ENCODE measurements at places on chromosomes 1 and 21.

- no peak for DNase-seq
These were observed 74.2 kb upstream of the QSOX1 start for GRCh38 chr1:180080439-180080838.

DNA sequence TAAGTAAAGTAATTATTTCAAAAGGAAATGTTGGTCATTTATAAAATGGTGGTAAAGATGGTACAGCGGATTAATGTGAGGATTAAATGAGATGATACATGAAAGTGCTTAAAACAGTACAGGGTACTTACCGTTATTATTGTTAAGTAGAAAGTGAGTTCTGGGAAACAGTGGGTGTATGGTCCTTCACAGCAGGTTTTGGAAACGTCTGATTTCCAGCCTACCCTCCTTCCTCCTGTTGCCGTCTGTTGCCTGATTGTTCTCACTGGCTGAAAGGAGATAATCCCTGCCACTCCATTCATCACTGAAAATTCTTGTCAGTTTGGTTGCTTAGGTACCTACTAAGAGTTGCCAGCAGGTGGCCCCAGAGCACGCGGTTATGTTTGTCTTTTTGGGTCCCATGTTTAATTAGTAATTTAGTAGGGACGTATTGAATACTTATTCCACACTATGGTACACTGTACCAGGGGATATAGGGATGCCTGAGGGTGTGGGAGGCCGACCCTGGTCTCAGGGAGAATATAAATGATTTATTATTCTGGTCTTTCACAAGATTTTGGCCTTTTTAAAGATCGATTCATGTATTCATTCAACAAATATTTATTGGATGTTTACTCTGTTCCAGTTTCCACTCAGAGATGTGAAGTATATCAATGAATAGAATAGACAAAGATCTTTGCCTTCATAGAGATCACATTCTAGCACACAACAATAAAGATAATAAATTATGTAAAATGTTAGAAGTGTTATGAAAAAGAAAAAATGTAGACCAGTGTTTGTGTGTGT lies 30.8 kb upstream of the RPTN start:
- peak; percentile 11 for DNase-seq

GRCh38 chr1:208201229-208201628 lies 43.0 kb downstream of the PLXNA2 start:
- DNase-seq: no peak

DNA sequence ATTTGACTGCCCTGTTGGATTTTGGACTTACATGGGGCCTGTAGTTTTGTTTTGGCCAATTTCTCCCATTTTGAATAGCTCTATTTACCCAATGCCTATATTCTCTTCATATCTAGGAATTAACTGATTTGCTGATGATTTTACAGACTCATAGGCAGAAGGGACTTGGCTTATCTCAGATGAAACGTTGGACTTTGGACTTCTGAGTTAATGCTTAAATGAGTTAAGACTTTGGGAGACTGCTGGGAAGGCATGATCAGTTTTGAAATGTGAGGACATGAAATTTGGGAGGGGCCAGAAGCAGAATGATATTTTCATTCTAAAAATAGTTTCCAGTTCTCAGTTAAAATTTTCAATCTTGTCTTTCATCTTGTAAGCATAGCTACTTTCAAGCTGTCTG lies 222.3 kb downstream of the COP1 start:
- no peak for DNase-seq

GRCh38 chr1:26027716-26028489 lies 6.3 kb downstream of the EXTL1 start:
- DNase-seq: no peak

- DNase-seq: no peak
These were observed 15.0 kb downstream of the ITSN1 start for GRCh38 chr21:33657124-33657820.

- no peak for DNase-seq
These were observed 233.6 kb upstream of the FMN2 start for GRCh38 chr1:239858057-239858456.

GRCh38 chr1:51276286-51276685 lies 40.2 kb downstream of the RNF11 start:
- no peak for DNase-seq

- no peak for DNase-seq
These were observed 280.1 kb downstream of the NPHP4 start for GRCh38 chr1:5711956-5712645.

DNA sequence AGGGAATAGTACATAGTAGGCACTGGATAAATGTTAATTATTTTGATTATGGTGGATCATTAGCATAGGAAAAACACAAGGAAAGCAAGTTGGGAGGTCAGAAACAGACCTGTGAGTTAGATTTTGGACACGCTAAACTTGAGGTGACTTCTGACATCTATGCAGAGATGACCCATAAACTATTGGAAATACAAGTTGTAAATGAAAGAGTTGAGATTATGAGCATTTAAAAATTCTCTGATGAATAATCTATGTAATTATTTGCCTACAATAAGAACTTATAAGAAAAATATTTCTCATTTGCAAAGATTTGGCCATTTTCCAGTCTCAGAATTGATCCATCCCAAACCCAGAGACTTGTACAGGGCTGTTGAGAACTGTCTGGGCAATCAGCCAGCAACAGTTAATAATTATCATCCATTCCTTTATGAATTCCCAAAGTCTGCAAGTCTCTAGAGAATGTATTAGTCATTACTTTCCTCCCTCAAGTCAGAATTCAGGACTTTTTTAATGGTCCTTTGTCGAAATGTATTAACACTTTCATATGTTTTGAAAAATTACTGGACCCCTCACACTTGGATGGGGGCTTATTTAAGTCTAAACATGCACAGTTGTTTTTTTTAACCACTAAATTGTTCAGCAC lies 19.4 kb upstream of the SLAMF6 start:
- no peak for DNase-seq

DNA sequence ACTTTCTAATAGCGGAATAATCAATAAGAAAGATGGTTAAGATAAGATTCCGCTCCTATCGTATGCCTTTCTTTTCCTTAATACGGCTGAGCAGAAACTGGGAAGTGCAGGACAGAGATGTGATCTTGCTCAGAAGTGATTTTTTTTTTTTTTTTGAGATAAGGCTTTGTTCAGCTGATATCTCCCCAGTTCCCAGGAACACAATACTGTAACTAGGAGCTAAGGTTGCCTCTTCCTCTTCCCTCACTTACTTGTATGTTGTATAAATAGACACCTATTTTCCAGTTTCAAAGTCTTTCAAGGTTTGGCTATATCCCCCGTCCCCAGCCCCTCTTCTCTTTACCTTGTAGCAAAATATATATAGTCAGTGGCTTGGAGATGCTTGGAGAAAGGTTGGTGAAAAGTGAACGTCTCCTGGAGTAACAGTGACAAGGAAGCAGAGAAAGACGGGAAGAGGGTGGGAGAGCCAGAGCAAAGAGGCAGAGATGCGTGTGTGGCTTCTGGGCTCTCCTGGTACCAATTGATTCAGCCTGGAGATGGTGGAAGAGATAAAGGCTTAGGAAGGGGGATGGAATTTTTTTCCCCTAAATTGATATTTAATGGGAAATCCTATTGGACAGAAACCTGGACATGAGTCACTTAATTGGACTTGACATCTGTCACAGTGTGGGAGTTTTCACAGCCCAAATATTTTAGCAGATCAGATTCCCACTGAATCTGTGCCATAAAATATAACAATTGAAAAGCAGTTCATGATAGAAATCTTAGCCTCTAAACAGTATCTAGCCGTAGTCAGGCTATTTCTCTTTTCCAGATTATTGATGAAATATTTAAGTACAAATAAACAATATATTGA lies at the start of gene NHLH2:
NHLH2 (minus strand) TSS at position 522 of the 856 bp plus-strand sequence. CDS start 2,754 bp downstream, outside the sequence.
- DNase-seq: no peak

DNA sequence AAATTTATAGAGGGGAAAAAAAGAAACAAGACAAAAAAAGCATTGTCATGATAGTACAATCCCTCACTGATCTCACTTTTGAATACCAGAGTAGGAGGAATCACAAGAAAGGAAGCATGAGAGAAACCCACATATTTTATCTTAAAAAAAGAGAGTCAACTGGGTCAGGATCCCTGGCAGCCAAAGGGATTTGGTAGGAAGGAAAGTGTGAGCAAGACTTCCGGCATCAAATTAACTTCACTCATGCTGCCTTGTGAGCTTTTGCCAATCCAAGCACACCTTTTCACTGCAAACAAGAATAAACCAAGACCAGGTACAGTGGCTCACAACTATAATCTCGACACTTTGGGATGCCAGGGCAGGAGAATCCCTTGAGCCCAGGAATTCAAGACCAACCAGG lies 53.1 kb downstream of the SLC9C2 start:
- no peak for DNase-seq

- no peak for DNase-seq
These were observed 62.1 kb downstream of the FOXJ3 start for GRCh38 chr1:42272920-42273319.

DNA sequence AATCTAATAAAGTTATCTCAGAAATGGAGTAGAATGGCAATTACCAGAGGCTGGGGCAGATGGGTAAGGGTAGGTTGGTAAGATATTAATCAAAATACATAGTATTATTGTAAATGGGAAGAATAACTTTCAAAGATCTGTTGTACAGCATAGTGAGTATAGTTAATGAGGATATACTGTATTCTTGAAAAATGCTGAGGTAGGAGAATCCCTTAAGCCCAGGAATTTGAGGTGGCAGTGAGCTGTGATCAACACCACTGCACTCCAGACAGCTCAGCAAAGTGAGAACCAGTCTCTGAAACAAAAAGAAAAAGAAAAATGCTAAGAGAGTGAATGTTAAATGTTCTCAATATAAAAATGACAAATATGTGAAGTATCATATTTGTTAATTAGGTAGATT lies 1033.7 kb downstream of the KCNT2 start:
- no peak for DNase-seq

DNA sequence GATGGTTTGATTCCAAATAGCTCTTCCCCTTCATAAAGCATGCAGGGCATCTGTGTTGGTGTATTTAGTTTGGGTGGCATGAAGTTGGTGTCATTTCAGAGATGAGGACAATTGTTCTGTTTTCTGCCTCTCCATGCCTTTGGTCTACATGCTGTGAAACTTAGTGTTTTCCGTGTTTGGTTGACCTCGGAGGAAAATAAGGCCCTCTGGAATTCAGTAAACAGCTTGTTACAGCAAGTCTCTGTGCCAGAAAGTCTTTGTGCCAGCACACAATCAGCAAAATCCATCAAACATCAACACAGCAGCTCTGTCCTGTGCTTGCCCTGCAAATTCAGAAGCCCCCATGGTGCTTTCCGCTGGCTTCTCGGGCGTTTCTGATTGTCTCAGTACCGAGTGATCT lies 9.5 kb downstream of the PARK7 start:
- DNase-seq: no peak

- no peak for DNase-seq
These were observed 2.7 kb upstream of the RBM15 start for GRCh38 chr1:110336300-110337039.

DNA sequence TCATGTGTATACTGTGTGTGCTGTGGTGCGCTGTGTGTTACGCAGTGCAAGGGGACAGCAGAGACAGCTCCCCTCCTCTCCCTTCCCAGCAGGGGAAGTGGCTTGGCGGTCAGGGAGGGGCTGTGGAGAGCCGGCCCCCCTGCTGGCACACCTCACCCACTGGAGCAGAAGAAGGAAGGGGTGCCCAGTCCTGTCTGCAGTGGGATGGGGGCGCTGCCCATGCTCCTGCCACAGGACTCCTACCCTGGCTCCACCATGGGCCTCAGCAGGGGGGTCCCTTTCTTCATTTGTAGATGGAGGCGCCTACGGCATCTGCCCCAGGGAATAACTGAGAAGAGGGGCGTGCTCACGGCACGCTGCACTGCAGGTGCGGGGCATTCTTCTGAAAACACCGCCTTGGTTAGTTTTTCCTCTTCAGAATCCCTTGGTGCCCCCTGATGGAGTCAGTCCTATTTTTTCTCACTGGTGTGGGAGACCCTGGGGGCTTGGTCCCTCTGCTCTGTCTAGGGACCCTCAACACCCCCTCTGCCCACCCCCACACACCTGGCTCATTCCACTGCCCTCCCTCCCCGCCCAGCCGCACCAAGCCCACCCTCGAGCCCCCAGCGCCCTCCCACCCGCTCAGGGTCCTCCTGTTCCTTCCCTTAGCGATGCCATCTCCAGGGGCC lies 13.8 kb upstream of the LDLRAP1 start:
- DNase-seq: no peak

- no peak for DNase-seq
These were observed 1.7 kb downstream of the H3-3A start for GRCh38 chr1:226063977-226064815.

- DNase-seq: no peak
These were observed 63.0 kb downstream of the NR5A2 start for GRCh38 chr1:200090252-200091159.

- DNase-seq: no peak
These were observed 35.0 kb downstream of the FHAD1 start for GRCh38 chr1:15282038-15282437.

All from NK-92 treated with Interleukin-12 subunit alpha and Interleukin-12 subunit beta, amount 100 ng/mL, for 24 hours (cell line).